ENCODE measurements at places on chromosomes 7 and 10. TPM values are rescaled to one million over a fixed set of nuclear protein-coding genes. Genes with fewer than 3 reads are reported as not detected.

Gene GPC2
- total RNA-seq, result 7.6 TPM

Gene PWWP2B
- 14.1 TPM for total RNA-seq

Gene TEX47
- total RNA-seq, result not detected

Gene SLC12A9
- total RNA-seq, result 26.7 TPM

Gene FAM171A1
- total RNA-seq, result 51.9 TPM

Gene NRG3
- 2.3 TPM for total RNA-seq

Gene PKD2L1
- not detected for total RNA-seq

Gene ACTL6B
- total RNA-seq, result not detected

Gene UNCX
- total RNA-seq, result not detected

Gene MMRN2
- total RNA-seq, result 0.27 TPM

Gene CDC14C
- 0.17 TPM for total RNA-seq

Gene INHBA
- total RNA-seq, result 103 TPM

Gene IFIT3
- total RNA-seq, result 193 TPM

Gene KAZALD1
- 9.6 TPM for total RNA-seq

Gene ACHE
- 18.9 TPM for total RNA-seq

Gene BRAT1
- total RNA-seq, result 18.7 TPM

Gene ATXN7L1
- total RNA-seq, result 7.1 TPM

Gene HABP2
- total RNA-seq, result not detected

Gene HOXA11
- not detected for total RNA-seq

Gene PILRA
- total RNA-seq, result 2.3 TPM

Gene CALHM2
- total RNA-seq, result 1.2 TPM

Gene MIOS
- total RNA-seq, result 16.4 TPM

Gene ARPC1B
- total RNA-seq, result 170 TPM

Gene CACNB2
- 0.46 TPM for total RNA-seq

Gene PITX3
- total RNA-seq, result 1.7 TPM

Gene EBLN1
- not detected for total RNA-seq

Gene GPR26
- total RNA-seq, result 0.09 TPM

Gene HOXA6
- not detected for total RNA-seq

Gene ENKUR
- 0.22 TPM for total RNA-seq

Gene PRKCQ
- 1.9 TPM for total RNA-seq

Gene PARP12
- total RNA-seq, result 58.5 TPM

Gene GNAT3
- not detected for total RNA-seq

Gene FAM237B
- total RNA-seq, result not detected

Gene TMEM196
- total RNA-seq, result not detected

Gene DOCK1
- 45.0 TPM for total RNA-seq

Gene SLIT1
- total RNA-seq, result not detected

Gene PLXDC2
- 44.5 TPM for total RNA-seq
